ENCODE measurements at places on chromosomes 2 and 18. TPM values are rescaled to one million over a fixed set of nuclear protein-coding genes. Genes with fewer than 3 reads are reported as not detected.

FBXO41 gene
- 0.29 TPM for total RNA-seq

IMPA2 gene
- total RNA-seq = 11.2 TPM

RAB17 gene
- not detected for total RNA-seq

GRB14 gene
- 0.88 TPM for total RNA-seq

SNORC gene
- 0.72 TPM for total RNA-seq

SCYGR3 gene
- not detected for total RNA-seq

MRPL33 gene
- 105 TPM for total RNA-seq

DNA sequence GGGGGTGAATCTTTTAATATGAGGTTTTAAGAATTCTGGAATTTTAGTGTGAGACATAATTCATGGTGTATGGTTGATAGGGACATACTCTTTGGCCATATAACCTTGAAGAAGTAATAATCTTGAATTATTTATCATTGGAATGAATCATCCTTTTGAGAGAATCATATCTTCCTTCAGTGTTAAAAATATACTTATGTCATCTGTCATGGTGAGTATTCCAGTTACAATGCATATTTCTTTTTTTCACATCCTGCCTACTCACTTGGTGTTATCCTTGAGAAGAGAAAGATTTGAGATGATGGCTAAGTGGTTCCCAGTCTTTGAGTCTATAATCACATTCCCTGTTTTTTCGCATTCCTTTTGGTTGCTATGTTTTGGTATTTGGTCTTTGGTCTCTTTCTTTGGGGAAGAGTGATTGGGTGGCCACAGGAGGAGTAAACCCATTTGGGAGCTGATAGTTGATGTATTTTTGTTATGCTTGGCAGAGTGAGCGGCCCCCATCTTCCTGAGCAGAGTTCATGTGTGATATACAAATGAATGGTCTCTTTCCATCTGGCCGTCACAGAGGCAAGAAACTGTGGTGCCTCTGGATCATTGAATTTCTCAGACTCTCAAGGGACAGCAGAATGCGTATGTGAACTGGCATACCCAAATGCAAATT, 21.6 kb downstream of the ASAP2 start:
- DNase-seq = peak; percentile 92

GRCh38 chr18:8654503-8655451, 45.5 kb downstream of the RAB12 start:
- DNase-seq = peak; percentile 82

- no peak for DNase-seq
Measured at GRCh38 chr2:205780645-205781044, 98.3 kb downstream of the NRP2 start.

DNA sequence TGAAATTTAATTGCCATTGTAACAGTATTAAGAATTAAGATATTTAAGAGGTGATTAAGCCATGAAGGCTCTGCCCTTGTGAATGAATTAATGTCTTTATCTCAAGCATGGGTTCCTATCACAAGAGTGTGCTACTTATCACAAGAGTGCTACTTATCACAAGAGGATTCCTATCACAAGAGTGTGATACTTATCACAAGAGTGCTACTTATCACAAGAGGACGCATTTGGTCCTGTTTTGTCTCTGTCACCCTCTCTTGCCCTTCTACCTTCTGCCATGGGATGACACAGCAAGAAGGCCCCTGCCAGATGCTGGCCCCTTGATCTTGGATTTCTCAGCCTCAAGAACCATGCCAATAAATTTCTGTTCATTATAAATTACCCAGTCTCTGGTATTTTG, 13.2 kb upstream of the COL5A2 start:
- no peak for DNase-seq

- DNase-seq = peak; percentile 95
Measured at GRCh38 chr2:25251422-25252273, 83.3 kb upstream of the POMC start.

DNA sequence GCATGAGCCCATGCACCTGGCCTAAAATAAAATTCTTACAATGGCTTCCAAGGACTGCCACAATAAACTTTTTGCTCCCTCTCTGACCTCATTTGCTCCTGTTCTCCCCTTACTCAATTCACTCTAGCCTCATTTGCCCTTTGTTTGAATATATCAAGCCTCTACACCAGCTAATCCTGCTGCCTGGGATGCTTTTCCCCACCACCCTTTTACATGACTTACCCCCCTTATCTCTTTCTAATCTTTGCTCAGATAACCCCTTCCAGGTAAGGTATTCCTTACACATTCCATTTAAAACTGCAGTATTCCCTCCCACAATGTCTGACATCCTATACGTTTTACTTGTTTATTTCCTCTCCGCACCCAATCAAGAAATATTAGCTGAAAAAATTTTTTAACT, 22.7 kb downstream of the IMMT start:
- no peak for DNase-seq

DNA sequence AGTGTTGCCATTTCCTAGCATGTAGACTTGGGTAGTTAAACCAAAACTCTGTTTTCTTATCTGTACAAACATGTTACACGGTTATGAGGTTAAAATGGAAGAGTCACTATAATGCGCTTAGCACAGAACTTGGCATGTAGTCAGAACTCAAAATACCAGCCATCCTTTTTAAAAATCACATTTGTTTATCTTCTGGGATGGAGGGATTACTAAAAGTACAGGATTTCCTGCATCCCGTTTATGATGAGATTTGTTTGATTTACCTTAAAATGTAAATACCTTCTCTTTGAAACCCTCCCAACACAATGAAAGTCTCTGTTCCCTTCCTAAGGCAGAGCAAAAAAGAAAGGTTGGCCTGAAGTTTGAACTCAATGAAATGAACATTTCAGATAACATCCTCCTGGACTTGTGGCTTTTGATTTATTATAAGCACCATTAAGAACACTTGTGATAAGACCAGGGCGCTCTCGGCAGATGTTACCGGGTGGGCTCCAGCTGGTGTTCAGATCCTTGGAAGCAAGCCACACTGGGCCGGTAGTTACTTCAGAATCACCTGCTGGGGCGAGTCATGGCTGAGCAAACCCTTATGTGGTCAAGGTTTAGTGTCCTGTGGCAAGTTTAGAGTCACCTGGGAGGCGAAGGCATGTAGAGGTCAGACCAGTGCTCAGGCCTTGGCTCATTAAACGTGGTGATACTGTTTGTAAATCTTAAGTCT, 105.7 kb downstream of the MGAT5 start:
- no peak for DNase-seq

DNA sequence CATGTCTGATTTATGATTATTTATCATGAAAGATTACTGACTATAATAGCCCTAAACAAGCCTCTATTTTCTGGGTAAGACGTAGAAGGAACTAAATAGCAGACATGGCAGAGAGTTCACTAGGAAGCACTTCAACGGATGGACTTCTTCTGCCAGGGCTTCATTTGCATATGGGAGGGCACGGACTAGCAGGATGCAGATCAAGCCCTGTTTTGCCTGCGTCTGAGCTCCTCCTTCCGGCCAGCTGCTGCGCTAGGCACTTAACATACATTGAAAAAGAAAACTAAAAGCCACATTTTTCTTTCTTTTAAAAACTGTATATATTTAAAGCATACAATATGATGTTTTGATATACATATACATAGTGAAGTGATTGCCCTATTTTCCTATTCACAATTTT, 340.0 kb upstream of the MEX3C start:
- DNase-seq = no peak

Data from osteoblast (primary cell).